NCI-H2107 (cell line): ENCODE measurements at places on chromosomes 3 and 15.

DNA sequence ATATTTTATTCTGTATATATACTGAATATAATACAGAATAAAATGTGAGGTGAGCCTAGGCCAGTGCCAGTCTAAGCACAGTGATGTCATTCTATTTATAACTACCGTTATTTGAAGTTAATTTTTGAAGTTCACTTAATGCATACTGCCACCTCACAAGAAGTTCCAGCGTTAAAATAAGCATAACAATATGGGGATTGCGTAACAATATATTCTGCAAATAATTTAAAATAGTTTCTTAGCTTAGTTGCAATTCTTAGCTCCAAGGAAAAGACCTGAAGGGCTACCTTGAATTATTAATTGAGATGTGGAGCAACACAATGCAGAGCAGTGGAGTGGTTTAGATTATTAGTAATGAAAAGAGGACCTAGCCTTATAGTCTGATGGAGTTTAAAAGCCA is 390.5 kb upstream of the ROBO1 start:
- DNase-seq, result no peak

- peak; percentile 65 for DNase-seq
These were observed 164.0 kb downstream of the MINAR1 start for GRCh38 chr15:79595995-79596622.

GRCh38 chr3:79769229-79769628 is 1.4 kb upstream of the ROBO1 start:
- DNase-seq, result no peak

DNA sequence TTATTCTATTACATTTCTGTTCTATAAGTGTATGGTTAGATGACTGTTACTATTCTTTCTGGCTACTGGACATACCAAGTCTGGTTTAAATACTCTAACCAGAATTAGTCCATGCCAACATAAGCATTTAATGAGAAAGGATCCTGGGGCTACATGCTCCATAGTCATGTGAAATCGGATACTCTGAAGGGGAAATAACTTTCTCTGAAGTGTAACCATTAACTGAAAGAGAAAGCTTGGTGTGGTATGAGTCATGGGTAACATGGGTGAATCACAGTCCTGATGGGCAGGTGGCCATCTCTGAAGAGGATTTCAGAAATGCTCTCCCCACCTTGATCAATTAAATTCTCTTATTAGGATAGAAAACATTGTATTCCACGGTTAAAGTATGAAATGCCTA is 69.4 kb downstream of the FHIT start:
- DNase-seq, result no peak

- DNase-seq, result no peak
These were observed 66.2 kb downstream of the FEM1B start for GRCh38 chr15:68343579-68344225.

DNA sequence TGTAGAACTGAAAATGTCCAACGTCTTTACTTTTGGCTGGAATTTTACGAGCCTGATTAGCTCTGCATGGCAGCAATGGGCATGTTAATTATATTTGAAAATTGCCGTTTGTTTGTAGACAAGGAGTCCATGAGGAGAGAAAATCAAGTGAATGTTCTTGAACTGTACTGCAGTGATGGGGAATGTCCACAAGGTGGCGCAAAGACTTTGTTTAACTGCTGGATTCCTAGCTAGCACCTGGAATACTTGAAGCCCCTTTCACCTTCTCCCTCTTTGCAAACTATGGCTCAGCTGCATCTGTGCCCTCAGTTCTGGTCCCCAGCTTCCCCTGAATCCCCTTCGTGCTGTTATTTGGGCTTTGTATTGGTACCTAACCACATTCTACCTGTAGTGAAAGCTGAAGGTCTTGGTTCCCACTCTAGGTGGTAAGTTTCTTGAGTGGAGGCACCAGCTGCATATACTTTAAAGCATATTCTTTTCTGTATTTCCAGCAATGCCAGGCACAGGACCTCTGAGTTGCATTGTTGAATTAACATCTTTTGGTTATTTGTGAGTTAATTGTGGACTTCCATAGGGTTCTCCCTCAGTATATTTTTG is 25.3 kb downstream of the EXOG start:
- DNase-seq, result peak; percentile 13

GRCh38 chr3:189621948-189622603 is 9.1 kb upstream of the TP63 start:
- DNase-seq, result no peak

- no peak for DNase-seq
These were observed 125.7 kb upstream of the ZBED2 start for GRCh38 chr3:111720681-111721380.

- DNase-seq, result no peak
These were observed 88.6 kb upstream of the SPRED1 start for GRCh38 chr15:38164061-38164460.

GRCh38 chr15:63018639-63019038 is 23.9 kb upstream of the TPM1 start:
- no peak for DNase-seq

- DNase-seq, result no peak
These were observed 2.7 kb downstream of the ANKRD28 start for GRCh38 chr3:15794842-15795650.

DNA sequence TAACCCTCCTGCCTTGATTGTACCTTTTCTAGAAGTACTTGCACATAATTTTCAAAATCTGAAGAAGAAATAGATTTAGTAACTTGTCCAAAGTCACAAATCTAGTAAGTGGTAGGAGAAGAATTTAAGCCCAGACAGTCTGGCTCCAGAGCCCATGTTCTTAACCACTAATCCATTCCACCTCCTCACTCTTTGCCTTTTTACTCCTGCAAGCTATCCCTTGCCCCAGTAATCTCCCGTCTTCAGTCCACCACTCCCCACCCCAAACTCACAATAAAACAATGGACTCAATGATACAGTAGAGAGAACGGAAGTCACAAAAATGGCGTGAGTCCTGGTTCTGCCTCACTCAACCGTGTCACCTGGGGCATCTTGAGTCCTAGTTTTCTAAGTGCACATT is 48.7 kb downstream of the SETMAR start:
- no peak for DNase-seq

GRCh38 chr3:62586356-62586755 is 213.0 kb upstream of the FEZF2 start:
- DNase-seq, result no peak

DNA sequence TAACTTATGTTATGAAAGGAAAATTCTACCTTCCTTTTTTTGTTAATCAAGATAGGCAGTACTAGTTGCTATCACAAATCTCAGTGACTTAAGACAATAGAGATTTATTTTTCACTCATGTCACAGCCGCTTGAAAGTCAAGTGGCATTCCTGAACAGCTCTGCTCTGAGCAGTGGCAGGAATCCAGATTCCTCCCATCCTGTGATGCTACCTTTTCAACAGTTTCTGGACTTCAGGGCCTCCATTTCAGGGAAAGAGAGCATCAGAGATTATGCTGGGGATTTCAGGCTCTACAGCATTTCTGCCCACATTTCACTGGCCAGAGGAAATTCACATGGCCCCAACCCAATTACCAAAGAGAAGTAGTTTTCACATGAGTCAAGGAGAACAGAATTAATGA is 83.4 kb downstream of the IL1RAP start:
- no peak for DNase-seq

GRCh38 chr15:36235173-36235572 is 344.3 kb upstream of the CDIN1 start:
- no peak for DNase-seq

GRCh38 chr3:52006017-52006819 is 10.5 kb upstream of the RPL29 start:
- no peak for DNase-seq

GRCh38 chr3:155981669-155982068 is 111.2 kb downstream of the GMPS start:
- DNase-seq, result no peak

DNA sequence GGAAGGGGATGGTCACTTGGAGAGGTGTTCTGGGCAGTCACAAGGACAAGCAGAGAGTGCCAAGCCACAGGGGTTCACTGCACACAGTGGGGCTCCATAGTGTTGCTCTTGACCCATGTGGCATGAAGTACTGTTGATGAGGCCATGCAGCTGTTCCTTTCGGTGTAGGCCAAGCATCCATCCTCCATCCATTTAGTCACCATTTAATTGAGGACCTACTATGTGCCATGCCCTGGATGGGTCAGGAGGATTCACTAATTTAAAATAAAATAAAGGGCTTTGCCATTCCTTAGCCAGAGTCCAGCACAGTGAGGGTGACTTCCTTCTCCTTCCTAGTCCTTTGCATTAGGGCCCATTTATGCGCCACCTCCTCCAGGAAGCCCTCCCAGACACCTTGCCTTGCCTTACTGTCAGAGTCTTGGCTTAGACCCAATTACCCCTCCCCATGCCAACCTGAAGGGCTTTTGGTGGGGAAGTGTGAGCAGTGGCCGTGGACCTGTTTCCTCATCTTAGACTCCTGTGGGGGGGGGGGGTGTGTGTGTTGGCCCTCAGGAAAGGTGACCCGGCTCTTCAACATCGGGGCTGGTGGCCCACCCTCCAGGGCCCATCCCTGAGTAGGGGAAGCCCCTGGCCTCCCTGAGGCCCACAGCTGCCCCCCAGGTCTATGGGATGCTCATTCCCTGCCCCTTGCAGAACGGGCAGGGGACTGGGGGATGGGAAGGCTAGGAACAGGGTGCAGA is 25.6 kb downstream of the PSTPIP1 start:
- no peak for DNase-seq

GRCh38 chr3:115790759-115791158 is 167.4 kb downstream of the GAP43 start:
- DNase-seq, result no peak

DNA sequence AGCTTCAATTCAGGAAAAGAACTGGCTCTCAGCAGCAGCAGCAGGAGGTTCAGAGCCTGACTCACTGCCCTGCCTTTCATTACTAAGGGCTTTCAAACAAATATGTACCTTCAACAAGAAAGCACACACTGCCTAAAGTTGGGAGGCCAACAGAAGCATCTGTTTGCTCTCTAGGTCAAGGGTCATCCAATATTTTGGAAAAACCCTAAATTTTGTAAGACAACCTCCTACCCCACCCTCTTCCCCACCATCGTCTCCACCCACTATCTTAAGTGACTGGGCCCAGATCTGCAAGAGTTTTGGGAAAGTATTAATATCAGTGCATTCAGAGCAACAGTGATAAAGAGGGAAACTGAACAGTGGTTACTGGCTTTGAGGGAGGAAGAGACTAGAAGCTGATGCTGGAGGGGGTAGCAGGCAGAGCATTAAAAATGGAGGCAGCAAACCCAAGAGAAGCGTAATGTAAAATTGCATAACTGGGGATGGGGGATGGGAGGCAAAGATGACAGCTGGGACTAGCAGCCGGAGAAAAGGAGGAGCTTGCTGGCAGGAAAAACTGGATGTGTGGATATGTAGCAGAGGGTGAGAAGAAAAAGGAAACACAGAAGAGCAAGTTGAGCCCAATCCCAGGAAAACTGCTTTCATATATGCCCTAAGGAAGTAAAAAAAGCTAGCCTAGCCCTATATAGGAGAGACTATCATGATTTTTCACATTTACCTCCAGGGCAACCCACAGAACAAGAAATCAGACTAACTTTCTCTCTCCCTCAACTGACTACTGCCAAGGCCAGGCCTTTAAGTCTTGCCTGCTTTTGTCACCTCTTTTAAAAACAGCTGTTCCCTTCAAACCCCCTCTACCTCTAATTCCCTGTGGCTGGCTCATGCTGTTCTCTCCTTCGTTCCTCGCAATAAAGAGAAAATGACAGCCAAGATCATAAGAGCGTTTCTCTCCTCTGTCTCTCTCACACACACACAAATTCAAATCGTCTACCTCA is 31.4 kb downstream of the NPTN start:
- DNase-seq, result no peak

- DNase-seq, result no peak
These were observed 19.8 kb downstream of the IGDCC4 start for GRCh38 chr15:65402961-65403360.

DNA sequence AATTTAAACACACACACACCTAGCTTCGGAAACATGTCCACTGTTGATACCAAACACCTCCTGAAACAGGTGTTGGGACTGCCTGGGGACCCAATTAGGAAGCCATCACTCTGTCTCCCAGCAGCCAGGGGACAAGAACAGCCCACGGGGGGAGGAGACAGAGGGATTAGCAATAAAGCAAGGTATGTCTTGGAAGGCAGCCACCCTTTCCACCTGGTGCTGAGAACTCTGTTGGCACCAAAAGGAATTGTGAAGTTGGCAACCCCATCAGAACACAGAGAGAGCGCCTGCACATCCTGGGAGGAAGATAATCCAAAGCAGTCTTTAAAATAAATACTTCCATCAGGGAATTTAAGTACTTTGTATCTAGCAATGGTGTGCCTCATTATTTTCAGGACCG is 111.0 kb downstream of the ADAMTS17 start:
- DNase-seq, result no peak

- DNase-seq, result no peak
These were observed 225.6 kb upstream of the ROPN1 start for GRCh38 chr3:124217542-124217941.

- no peak for DNase-seq
These were observed 223.8 kb downstream of the OPA1 start for GRCh38 chr3:193816656-193817311.

- no peak for DNase-seq
These were observed 559 bp upstream of the LRRN1 start for GRCh38 chr3:3798631-3799113.

GRCh38 chr15:70172566-70173225 is 75.0 kb upstream of the TLE3 start:
- no peak for DNase-seq

DNA sequence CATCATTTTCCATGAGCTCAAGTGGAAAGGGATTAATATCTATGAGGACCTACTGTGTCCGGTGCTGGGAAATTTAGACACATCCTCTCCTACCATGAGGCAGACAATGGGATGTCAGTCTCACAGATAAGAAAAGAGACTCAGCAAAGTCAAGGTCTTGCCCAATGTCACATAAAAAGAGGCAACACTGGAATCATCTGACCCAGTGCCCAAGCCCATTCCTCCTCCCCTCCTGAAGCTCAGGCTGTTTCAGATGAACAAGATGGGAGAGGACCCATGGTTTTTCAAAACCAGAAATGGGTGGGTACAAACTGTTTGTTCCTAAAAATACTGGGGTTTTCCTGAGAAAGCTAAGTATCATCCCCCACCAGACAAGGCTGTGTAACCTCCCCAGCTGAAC is 22.2 kb downstream of the POC1A start:
- no peak for DNase-seq

GRCh38 chr3:20490996-20491395 is 305.0 kb upstream of the SGO1 start:
- no peak for DNase-seq

DNA sequence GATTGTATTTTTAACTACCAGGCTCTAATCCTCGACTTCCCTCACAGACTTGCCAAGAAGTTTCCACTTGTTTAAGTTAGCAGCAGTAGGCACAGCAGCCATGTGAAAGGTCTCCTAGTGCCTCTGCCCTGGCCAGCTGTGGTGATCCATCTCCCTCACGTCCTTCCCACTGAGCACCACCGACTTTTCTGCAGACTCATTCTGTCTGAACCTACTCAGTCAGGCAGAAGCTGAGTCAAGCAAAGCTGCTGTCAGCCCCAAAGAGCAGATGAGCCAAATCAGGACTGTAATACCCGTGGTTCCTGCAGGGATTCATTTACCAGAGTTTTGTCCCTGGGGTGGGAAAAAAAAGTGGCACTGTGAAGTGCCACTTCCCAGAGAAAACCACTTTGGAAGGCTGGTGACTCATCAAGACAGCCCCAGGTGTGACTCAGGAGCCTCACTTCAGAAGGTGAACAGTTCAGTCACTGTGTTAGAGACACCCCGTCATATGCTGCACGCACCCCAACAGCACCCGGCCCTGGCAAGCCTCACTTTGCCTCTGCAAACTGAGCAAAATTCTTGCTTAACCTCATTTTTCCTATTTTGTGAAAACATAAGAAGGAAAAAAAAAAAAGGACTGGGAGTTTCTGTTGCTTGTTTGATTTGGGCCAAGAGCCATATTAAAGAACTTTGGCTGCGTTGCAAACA is 76.0 kb downstream of the WWTR1 start:
- DNase-seq, result peak; percentile 18

- DNase-seq, result no peak
These were observed 298.2 kb downstream of the UBE2E2 start for GRCh38 chr3:23501201-23501802.
